ENCODE measurements at places on chromosomes 2 and 18. TPM values are rescaled to one million over a fixed set of nuclear protein-coding genes. Genes with fewer than 3 reads are reported as not detected.

GRCh38 chr18:69444221-69444620, 43.5 kb downstream of the DOK6 start:
- H3K27ac ChIP-seq: no peak overlapping the region
- no peaks in the 10 kb centered on the region for H3K27me3 ChIP-seq
- no peaks in the 10 kb centered on the region for H3K36me3 ChIP-seq
- DNase-seq: no peak

DNA sequence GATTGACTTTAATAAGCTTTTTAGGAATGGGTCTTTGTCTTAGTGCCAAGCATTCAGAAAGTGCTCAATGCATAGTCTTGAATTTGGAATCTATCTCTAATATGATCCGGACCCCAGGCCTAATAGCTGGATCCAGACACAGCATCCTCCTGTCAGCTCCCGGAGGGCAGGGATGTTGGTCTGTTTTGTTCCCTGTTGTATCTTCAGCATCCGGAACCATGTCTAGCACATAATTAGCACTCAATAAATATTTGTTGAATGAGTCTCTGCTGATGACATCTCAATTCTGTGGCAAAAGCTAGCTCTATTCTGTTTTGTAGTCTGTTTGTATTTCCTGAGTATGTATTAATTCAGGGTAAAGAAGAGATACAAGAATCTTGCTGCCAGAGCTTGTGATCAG, 169.1 kb downstream of the DCDC2C start:
- no peaks in the 10 kb centered on the region for H3K27me3 ChIP-seq
- no peak for DNase-seq
- no peak overlapping the region for H3K4me3 ChIP-seq
- H3K36me3 ChIP-seq: no peaks in the 10 kb centered on the region

DNA sequence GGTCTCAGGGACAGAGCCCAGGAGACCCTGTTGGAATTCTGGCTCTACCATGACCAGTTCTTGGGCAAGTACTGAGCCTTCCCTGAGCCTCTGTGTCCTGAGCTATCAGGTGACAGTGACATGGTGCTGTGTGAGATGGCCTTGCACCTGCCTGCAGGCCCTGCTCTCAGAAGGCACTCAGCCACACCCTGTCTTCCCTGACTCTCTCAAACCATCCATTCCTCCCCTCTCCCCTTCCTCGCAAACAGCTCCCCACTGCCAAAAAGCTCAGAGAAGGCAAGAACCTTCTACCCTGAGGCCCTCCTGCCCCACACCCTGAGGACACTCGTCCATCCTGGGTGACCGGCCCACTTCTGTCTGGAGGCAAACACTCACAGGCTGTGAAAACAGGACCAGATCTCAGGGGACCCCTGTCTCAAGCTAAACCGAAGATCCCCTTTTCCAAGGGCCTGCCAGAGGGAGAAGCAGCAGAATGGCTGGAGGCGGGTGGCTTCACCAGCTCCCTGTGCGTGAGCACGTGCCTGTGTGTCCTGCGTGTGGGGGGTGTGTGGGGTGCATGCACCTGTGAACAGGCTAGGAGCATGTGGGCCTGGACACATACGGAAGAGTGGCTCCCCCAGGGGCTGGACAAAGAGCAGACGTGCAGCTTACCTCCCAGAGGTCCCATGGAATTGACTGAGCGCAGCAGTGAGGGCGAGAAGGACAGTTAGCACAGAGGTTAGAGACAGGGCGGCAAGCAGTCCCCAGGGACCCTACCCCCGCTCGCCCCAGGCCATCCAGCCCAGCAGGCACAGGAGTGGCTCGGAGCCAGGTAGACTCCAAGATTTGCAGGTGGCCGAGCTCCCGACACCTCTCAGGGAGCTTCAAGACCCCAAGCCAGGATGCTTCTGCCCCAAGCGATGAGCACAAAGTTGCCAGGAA, 53.9 kb downstream of the BIN1 start:
- no peaks in the 10 kb centered on the region for H3K27me3 ChIP-seq
- H3K4me3 ChIP-seq: no peak overlapping the region
- H3K36me3 ChIP-seq: peaks cover 5% of the 10 kb centered on the region
- no peak overlapping the region for H3K27ac ChIP-seq
- peaks cover 9% of the 10 kb centered on the region for H3K4me1 ChIP-seq

DNA sequence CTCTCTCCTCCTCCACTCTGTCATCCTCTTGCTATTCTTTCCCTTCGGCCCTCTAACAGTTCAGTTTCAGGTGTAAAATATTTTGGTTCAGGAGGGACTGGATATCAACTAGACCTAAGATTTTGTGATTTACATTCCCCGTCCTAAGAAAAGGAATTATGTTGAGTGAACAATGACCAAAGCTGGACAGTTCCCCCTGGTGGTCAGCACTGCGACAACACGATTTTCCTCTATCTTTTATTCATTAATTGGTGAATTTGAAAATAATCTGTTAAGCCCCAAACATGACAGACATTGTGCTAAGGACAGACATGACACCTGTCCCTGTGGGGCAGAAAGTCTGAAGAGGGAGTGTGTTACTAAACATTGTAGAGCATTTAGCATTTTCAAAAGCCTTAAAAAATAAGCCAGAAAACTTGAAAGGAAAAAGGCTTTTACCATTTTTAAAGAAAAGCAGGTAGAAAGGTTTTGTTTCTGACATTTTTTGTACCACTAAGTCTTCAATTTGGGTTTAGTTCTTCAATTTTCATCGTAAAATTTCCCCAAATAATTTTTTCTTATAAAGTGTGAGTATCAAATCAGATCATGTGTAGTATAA, 28.4 kb upstream of the GTF2A1L start:
- no peaks in the 10 kb centered on the region for H3K36me3 ChIP-seq
- H3K4me3 ChIP-seq: no peak overlapping the region
- no peaks in the 10 kb centered on the region for H3K27me3 ChIP-seq
- DNase-seq: no peak
- peak overlapping the region; percentile 29 for H3K27ac ChIP-seq

Gene CD226
- 0.02 TPM for total RNA-seq

DNA sequence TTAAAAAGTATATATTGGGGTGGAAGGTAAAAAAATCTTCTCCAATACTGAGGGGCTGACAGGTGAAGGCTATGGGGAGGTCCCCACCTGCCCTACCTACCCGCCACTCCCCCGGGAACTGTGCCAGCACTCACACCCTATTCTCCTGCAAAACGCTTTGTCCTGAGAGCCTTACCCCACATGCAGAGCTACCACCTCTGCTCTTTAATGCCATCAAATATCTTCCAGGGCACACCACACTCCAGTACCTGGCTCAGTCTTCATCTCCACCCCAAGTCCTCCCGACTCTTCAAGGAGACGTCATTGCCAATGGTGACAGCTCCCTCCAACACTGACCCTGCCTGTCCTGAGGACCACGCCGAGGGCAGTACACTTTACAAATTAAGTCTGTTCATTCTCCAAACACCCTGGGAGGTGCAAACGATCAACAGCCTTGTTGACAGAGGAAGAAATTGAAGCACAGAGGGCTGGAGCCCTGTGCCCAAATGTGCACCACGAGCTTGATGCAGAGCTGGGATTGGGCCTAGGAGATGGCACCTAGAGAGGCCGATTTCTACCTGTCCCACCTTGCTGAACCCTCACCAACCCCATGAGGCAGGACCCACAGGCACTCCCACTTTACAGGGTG, 6.0 kb upstream of the GPR55 start:
- H3K27ac ChIP-seq: no peak overlapping the region
- H3K27me3 ChIP-seq: no peaks in the 10 kb centered on the region
- no peak overlapping the region for H3K4me3 ChIP-seq
- H3K36me3 ChIP-seq: no peaks in the 10 kb centered on the region

- H3K27ac ChIP-seq: peak overlapping the region; percentile 16
- no peak for DNase-seq
- H3K27me3 ChIP-seq: no peaks in the 10 kb centered on the region
- peaks cover 72% of the 10 kb centered on the region for H3K4me1 ChIP-seq
- peaks cover 2% of the 10 kb centered on the region for H3K36me3 ChIP-seq
These were observed 559 bp downstream of the TMEM37 start for GRCh38 chr2:119431976-119432850.

Gene IL36RN
- 0.19 TPM for total RNA-seq

- H3K4me3 ChIP-seq: no peak overlapping the region
- DNase-seq: no peak
- H3K36me3 ChIP-seq: no peaks in the 10 kb centered on the region
These were observed 38.1 kb upstream of the HNRNPA3 start for GRCh38 chr2:177174486-177174885.

DNA sequence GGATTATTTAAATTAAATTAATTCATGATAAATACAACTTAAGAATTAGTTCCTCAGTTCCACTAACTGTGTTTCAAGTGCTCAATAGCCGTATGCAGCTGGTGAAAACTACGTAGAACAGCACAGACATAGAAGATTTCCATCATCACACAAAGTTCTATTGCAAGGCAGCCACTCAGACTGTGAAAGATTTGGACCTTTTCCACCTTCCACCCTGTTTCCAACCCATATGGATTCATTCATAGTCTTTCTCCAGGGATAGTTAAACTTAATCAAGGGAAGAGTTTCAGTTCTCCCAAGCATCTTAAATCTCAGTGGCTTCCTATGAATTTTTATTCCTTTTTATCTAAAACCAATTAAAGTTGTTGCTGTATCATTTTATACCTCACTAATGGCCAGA, 2030.8 kb downstream of the SUCLG1 start:
- H3K4me3 ChIP-seq: no peak overlapping the region
- no peak overlapping the region for H3K27ac ChIP-seq
- H3K27me3 ChIP-seq: no peaks in the 10 kb centered on the region
- no peaks in the 10 kb centered on the region for H3K36me3 ChIP-seq
- DNase-seq: no peak

DNA sequence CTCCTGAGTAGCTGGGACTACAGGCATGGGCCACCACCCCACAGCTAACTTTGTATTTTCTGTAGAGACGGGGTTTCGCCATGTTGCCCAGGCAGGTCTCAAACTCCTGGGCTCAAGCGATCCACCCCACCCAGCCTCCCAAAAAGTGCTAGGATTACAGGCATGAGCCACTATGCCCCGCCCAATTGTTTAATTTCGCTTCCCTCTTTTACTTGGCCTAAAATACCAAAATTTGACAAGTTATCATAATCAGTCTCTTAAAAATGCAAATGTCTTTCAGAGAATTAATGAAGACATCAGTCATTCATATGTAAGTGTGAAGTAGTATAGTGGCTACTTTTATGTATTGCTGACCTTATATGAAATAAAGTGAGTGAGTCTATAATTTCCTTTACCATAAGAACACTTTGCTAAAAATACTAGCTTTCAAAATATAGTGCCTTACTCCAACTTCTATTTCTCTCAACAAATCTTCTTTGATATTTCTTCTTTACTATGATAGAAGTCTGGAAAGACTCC, 9.8 kb downstream of the FBXO11 start:
- no peak for DNase-seq
- no peaks in the 10 kb centered on the region for H3K27me3 ChIP-seq
- no peaks in the 10 kb centered on the region for H3K36me3 ChIP-seq
- H3K4me3 ChIP-seq: no peak overlapping the region
- H3K4me1 ChIP-seq: peaks cover 11% of the 10 kb centered on the region

GRCh38 chr18:24504401-24504800, 44.0 kb downstream of the HRH4 start:
- no peak overlapping the region for H3K27ac ChIP-seq
- H3K27me3 ChIP-seq: no peaks in the 10 kb centered on the region
- no peaks in the 10 kb centered on the region for H3K36me3 ChIP-seq
- no peak for DNase-seq
